ENCODE measurements at places on chromosomes 2 and 18.

DNA sequence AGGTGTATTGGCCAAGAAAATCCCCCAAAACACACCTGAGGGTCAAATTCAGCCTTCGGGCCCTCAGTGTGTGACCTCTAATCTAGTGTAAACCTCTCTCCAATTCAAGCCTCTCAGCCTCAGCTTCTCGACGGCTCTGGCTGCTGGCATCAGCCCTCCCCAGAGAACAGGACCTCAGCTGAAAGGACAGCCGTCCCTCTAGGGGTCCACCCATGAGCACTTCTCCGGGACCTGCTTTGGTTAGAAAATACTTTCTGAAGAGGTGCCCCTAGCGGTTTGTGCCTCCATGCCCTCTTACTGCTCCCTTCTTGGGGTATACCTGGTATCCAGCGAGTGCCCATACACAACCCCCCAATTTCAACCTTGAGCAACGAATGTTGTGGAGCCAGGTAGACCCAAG, 48.8 kb downstream of the INHBB start:
- no peak for DNase-seq

DNA sequence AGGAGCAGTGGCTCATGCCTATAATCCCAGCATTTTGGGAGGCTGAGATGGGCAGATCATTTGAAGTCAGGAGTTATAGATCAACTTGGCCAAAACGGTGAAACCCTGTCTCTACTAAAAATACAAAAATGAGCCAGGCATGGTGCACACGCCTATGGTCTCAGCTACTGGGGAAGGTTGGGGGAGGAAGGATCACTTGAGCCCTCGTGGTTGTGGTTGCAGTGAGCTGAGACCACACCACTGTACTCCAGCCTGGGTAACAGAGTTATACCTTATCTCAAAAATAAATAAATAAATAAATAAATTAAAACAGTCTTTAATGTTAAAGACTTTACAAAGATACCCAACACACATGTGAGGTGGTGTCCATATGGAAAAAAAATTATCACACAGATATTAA, 134.0 kb downstream of the C2orf74 start:
- DNase-seq, result no peak

GRCh38 chr18:48656582-48656981, 117.8 kb downstream of the CTIF start:
- DNase-seq, result peak; percentile 93

GRCh38 chr18:495017-495416, 5.5 kb downstream of the COLEC12 start:
- no peak for DNase-seq

GRCh38 chr2:36427790-36428243, 72.2 kb downstream of the CRIM1 start:
- no peak for DNase-seq

DNA sequence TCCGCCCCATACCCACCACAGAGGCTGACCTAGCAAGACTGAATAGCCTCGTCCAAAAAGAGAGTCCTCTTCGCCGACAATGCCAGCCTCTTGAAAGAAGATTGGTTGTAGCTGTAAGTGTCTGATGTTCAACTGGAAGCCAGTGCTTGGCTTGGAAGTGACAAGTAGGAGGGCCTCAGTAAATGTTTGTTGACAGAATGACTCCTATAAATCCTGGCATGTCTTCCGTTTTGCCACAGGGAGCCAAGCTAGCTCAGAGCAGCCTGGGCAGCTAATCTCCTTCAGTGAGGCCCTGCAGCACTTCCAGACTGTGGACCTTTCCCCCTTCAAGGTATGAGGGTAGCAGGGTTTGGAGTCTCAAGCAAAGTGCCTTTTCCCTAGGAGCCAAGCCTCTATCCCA, 14.9 kb downstream of the ELMOD3 start:
- DNase-seq, result no peak

GRCh38 chr2:20625491-20626391, 25.2 kb downstream of the HS1BP3 start:
- DNase-seq, result no peak

- peak; percentile 78 for DNase-seq
These were observed 70.1 kb upstream of the STPG4 start for GRCh38 chr2:47225061-47225783.

- DNase-seq, result no peak
These were observed 142.5 kb downstream of the SPHKAP start for GRCh38 chr2:228038967-228039366.

- DNase-seq, result peak; percentile 16
These were observed 66.4 kb upstream of the POU3F3 start for GRCh38 chr2:104787298-104788065.

DNA sequence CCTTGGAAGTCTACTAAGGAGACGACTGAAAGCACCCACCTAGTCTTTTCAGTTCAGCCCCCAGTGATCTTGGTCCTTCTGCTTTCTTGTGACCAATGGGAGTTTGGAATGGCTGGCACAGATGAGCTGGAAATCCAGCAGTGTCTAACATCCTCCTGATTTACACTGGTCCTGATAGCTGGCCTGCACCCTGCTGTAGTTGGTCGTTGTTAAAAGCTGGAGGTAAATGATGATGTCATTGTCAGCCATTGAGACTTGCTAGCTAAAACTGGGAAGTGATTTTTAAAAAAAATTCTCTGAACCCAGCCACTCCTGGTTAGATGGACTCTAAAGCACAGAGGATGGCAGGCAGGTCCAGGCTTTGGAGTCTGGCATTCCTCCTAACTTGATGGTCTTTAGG, 19.3 kb downstream of the CCT7 start:
- no peak for DNase-seq

GRCh38 chr18:48236822-48237221, 172.4 kb downstream of the ZBTB7C start:
- no peak for DNase-seq

GRCh38 chr18:46485675-46486194, 171.3 kb downstream of the LOXHD1 start:
- DNase-seq, result no peak

DNA sequence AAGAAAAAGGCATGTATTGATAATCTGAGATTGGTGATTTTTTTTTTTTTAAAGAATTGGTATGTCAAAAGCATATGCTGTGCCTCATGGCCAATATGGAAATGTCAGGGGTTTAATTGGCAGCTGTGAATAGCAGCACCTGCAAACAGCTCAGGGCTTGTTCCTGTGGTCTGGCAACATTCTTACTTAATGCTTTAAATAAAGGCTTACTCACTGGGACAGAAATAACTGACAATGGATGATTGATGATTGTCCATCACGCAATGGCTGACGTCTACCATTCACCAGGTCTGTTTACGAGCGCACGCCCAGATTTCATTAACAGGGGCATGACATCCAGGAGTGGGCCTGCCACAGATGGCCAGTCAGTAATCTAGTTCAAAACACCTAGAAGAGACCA, 66.7 kb downstream of the ETAA1 start:
- no peak for DNase-seq

- peak; percentile 54 for DNase-seq
These were observed 166.2 kb downstream of the TDRD15 start for GRCh38 chr2:21289989-21290388.

DNA sequence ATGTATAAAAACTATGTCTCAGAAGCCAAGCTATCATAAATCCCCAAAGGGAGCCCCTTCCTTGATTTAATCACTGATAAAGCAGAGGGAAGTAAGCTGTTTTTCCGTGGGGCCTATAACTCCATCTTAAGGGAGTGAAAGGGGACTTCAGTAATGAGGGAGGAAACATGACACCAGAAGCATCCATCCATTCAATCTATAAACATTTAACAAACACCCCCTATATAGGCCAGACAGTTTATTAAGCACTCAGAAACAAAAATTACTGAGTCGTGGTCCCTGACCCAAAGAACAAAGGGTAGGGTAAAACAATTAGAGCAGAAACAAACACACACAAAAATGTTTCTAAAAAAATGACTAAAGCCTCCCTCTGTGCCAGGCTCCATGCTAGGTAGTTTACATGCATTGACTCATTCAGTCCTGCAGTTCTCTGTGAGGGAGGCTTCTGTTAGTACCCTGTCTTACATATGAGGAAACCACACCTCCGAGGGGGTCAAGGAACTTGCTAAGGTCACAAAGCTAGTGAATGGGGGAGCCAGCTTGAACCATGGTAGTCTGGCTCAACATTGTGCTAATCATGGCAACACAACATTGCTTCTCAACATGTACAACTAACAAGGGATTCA, 472.1 kb downstream of the CDH2 start:
- peak; percentile 38 for DNase-seq

GRCh38 chr18:36830158-36830495, 1.2 kb downstream of the KIAA1328 start:
- DNase-seq, result no peak

GRCh38 chr18:54130177-54130576, 94.3 kb downstream of the MBD2 start:
- DNase-seq, result no peak

GRCh38 chr2:71100195-71100964, 29.6 kb downstream of the MCEE start:
- DNase-seq, result peak; percentile 52

GRCh38 chr18:50056185-50056584, 138.8 kb downstream of the MYO5B start:
- peak; percentile 74 for DNase-seq

- DNase-seq, result no peak
These were observed 36.0 kb downstream of the ANKRD12 start for GRCh38 chr18:9172506-9173127.

GRCh38 chr18:33022370-33022769, 249.5 kb upstream of the KLHL14 start:
- no peak for DNase-seq

GRCh38 chr2:213104903-213105202, 46.6 kb downstream of the IKZF2 start:
- DNase-seq, result no peak

- DNase-seq, result peak; percentile 35
These were observed 210.3 kb downstream of the UBE2E3 start for GRCh38 chr2:181190711-181191110.

GRCh38 chr2:241356871-241357260, 781 bp downstream of the FARP2 start:
- no peak for DNase-seq
